Effector CD8-positive, alpha-beta T cell (primary cell): ENCODE measurements at places on chromosomes 1 and 21.
A peak's percentile ranks its signal among the peaks of the same experiment; 100 is the strongest.

DNA sequence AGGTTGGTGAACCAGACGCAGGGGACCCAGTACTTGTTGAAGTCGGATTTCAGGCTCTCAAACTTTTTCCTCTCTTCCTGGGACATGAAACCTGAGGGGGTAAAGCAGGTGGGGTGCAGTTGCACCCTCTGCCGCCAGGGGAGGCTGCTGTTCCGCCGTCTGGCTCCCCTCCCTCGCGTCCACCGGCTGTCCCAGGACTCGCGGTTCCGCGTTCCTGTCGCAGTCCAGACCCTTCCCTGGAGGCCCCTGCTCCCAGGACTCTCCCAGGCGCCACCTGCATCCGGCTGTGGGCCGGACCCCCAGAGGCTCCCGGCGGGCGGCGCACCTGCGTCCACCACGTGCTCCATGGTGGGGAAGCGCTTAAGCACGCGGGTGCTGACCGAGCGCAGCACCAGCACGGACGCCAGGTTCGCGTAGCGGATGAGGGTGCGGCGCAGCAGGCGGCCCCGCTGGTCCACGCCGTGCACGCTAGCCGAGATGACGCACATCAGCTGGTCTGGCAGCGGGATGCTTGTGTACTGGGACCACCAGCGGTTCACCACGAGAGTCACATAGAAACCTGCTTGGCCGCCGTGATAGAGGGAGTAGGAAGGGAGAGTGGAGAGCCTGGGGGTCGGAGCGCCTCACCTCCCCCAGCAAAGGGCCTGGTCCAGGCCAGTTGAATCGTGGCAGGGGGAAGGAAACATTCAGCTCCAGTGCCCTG, 1.7 kb downstream of the BEST4 start:
- peak; percentile 66 for DNase-seq

DNA sequence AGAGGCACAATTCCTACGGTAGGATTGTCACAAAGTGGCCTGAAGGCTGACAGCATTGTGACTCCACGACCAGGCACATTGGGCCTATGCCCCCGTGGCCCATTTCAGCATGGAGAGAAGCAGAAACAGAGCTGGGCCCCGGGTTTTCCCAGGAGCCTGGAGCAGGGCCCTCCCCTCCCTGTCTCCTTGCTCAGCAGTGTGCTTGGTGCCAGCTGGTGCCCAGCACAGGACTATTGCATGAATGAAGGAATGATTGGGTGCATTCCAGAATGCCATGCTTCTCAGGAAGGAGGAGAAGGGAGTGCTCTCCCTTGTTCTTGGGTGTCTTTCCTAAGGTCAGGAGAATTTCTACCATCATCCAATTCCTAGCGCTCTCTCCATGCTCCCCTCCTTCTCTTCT, 33.7 kb downstream of the IER5 start:
- DNase-seq, result no peak

DNA sequence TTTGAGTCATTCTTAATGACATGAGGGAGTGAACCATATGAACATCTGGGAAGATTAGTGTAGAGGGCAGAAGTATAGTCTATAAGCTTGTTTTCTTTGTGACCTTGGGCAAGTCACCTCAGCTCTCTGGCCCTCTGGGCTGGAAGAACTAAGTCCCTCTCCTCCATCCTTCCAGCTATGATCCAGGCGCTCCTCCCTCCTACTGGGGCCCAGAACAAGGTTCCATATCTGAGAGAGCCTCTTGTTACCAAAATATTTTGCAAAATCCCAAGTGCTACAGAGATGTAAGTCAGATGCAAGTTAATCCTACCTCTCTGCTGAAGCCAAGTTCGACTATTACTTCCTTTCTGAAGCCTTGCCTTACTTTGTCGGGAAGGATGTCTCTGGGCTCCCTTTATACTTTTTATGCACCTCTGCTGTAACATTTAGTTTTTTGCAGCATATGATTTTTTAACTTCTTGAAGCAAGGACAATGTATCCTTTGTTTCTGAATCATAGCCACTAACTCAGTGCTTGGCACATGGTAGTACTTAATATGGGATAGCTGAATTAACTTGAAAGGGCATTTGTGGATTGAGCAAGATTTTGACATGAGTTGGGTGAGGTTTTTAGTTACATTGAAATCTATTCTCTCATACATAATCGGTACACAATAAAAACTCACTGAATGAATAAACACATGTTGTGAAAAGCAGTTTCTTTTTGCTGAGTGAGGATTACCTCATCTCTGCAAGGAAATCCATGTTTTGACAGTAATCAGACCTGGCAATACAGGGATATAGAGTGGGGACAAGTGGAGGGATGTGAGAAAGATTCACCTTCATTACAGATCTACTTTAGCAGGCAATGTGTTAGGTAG, 54.7 kb upstream of the BEND5 start:
- DNase-seq, result no peak

- DNase-seq, result no peak
These were observed 242.1 kb upstream of the PRMT6 start for GRCh38 chr1:106814418-106814817.

DNA sequence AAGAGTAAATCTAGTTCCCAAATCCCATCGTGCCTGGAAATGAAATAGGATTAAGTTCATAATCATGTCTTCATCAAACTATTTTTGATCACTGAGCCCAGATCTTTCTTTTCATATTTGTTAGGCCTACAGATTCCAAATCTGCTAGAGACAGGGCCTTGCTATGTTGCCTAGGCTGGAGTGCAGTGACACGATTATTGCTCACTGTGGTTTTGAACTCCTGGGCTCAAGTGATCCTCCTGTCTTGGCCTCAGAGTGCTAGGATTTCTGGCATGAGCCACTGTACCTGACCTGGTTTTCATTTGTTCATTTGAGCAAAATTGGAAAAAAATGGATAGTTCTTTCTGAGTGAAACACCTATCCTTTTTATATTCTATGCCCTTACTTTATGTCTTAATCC, 28.0 kb upstream of the DIPK1A start:
- no peak for DNase-seq

GRCh38 chr21:32867597-32867996, 96.0 kb upstream of the PAXBP1 start:
- DNase-seq, result no peak

- no peak for DNase-seq
These were observed 21.4 kb downstream of the SETD4 start for GRCh38 chr21:36038701-36039497.

DNA sequence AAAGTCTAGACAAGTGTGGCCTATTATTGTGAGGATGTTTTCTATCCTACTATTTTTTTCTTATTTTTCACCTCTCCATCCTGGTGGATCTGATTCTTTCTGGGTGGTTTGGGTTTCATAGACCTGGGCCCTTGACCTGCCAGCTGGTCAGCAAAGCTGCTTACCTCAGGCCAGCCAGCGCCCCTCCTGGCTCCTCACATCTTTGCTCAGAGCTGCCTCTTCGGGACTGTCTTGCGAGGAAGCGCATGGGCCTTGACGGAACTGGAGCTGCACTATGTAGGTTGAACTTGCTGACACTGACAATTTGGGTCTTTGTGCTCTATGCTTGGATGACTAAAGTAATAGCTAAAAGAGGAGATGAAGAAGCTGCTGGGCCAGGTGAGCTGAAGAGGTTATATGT, 138.5 kb upstream of the SYT6 start:
- no peak for DNase-seq

DNA sequence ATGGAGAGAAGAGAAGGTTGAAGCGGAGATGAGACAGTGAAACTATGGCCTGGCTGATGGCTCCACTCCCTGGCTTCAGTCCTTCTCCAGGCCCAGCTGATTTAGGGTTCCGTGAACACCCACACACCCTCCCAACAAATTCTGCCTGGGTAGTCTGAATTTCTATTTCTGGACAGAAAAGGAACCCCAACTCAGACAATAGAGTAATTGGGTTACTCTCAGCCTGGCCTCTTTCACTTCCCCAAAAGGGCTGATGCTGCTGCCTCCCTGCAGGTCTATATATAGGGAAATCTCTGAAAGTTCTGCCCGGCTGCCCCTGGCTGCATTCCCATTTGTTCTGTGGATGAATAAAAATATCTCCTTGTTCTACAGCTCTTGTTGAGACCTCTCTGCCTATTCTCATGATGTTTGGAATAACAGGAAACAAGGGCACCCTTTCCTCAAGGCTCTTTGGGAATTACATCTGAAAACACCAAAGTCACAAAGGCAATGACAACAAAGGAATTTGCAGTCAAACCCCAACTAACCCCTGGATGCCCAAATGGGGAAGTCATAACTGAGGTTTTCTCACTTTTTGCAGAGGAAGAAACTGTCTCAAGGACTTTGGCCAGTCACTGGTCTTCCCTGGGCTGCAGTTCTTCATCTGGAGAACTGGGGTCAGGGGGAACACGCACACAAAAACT, 11.4 kb upstream of the ZSCAN20 start:
- DNase-seq, result no peak

GRCh38 chr1:32404946-32405345, 10.7 kb upstream of the BSDC1 start:
- DNase-seq, result no peak

DNA sequence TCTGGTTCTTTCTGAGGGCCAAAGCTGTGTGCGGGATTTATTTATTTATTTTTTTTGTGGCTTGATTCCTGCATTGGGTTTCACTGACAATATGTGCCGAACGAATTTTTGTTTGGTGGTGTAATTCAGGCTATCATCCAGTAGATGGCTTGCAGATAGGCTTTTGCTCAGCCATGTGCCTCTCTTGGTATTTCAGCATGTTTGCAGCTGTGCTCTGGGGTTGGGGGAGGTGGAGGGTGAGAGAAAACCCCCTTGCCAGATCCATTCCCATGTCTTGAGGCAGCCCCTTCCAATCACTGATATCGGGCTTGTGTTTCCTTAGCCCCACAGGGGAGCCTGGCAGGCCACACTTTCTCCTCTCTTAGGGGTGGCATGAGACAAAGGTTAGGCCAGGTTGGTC, 302.4 kb downstream of the PTGER3 start:
- DNase-seq, result no peak

DNA sequence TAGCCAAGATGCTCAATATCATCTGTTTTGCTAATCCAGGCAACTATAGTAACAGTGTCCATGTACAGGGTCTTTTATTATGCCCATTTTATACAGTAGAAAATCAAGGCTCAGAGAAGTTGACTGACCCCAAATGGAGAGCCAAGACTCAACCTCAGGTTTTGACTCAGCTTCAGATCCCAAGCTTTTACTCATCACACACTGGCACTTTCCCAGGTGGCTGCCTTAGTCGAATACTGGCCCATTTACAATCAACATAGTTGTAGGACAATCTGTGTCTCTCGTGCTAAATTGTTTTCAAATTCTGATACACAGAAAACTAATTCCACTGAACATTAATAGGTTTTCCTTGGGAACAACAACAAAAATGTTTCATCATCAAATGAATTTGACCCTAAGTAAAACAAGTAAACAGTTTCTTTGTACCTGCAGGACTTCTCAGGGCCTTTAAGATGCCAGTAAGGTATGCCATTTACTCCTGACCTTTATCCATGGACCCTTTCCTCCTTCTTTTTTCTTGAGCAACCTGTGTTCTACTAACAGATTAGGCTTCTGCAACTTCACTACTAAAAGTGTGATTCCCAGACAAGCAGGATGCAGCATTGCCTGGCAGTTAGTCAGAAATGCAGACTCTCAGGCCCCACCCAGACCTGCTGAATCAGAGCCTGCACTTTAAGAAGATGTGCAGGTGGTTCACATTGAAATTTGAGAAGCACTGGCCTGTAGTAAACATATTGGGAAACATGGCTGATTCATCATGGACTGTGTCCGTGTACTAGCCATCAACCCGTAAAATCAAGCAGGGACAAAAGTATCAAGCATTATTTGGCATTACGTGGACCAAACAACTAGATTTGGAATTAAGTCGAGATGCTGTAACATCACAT, 128.8 kb downstream of the RRAGC start:
- DNase-seq, result no peak

DNA sequence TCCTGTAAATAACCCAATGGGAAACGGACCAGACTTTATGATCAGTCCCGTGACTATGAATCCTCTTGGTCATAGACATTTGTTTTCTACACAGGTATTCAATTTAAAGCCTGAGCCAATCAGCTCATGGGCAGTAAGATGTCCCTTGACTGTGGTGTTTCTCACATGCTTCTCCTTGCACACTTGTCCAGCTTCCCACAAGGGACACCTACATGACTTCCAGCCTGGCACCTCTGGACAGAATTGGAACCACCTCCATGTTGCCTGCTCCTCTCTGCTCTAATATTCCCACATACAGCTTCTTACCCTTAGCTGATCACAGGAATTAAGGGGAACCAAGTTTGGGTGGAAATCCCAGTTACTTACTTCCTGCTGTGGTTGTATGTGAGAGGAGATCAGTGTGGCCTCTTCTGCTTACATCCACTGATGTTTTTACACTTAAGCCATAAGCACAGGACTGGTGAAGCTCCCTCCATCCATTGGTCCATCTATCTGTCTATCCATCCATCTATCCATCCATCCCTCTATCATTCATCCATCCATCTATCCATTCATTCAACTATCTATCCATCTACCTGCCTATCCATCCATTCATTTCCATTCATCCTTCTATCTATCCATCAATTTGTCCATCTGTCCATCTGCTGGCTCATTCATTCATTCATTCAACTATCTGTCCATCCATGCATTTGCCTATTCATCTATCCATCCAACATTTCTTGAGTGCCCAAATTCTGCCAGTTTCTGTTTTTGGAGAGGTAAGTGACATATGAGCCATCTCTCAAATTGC, 16.4 kb downstream of the RUNX1 start:
- DNase-seq, result no peak

DNA sequence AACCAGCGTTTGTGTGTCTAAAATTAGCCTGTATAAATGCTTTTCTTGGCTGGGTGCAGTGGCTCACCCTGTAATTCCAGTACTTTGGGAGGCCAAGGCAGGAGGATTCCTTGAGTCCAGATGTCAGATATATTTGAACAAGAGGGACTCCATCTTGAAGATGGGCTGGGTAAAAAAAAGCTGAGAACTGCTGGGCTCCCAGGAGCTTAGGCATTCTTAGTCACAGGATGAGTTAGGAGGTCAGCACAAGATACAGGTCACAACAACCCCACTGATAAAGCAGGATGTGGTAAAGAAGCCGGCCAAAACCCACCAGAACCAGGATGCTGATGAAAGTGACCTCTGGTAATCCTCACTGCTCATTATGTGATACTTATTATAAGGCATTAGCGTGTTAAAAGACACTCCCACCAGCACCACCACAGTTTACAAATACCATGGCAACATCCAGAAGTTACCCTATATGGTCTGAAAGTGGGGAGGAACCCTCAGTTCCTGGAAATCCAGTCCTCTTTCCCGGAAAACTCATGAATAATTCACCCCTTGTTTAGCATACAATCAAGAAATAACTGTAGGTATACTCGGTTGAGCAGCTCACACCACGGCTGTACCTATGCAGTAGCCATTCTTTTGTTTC, 36.2 kb upstream of the ZNF496 start:
- no peak for DNase-seq

GRCh38 chr1:23578997-23579363, 19.7 kb upstream of the ID3 start:
- no peak for DNase-seq

GRCh38 chr21:38228115-38228514, 28.7 kb upstream of the KCNJ15 start:
- no peak for DNase-seq
